ENCODE measurements at places on chromosomes 5 and 9. TPM values are rescaled to one million over a fixed set of nuclear protein-coding genes. Genes with fewer than 3 reads are reported as not detected.

The CENPK gene
- 2.8 TPM for total RNA-seq

The NR5A1 gene
- total RNA-seq: not detected

The HABP4 gene
- total RNA-seq: 17.7 TPM

The WWC1 gene
- total RNA-seq: 4.7 TPM

The LCN1 gene
- not detected for total RNA-seq

The CEL gene
- not detected for total RNA-seq

The CDH12 gene
- not detected for total RNA-seq

The SIT1 gene
- not detected for total RNA-seq

The ANXA1 gene
- total RNA-seq: 589 TPM

The PRELID1 gene
- 145 TPM for total RNA-seq

The DOK3 gene
- total RNA-seq: 2.2 TPM

The CORO2A gene
- total RNA-seq: 0.44 TPM

The QRFP gene
- total RNA-seq: not detected

The FOXD4 gene
- 0.22 TPM for total RNA-seq

The PCDHAC1 gene
- total RNA-seq: not detected

The SELENOP gene
- total RNA-seq: 4.7 TPM

The BRD8 gene
- total RNA-seq: 46.7 TPM

The MARVELD2 gene
- total RNA-seq: 1.1 TPM

The NEUROG1 gene
- not detected for total RNA-seq

The C9 gene
- 0.44 TPM for total RNA-seq

The SLC25A2 gene
- 0.44 TPM for total RNA-seq

The LRRC26 gene
- not detected for total RNA-seq

The FST gene
- 70.2 TPM for total RNA-seq

The PPP2CA gene
- total RNA-seq: 110 TPM

The SPATA31A3 gene
- total RNA-seq: not detected

The AIF1L gene
- 0.22 TPM for total RNA-seq

The SPATA31A1 gene
- total RNA-seq: not detected

The GABRB2 gene
- total RNA-seq: under 0.01 TPM

The DOCK2 gene
- 3.5 TPM for total RNA-seq

The GAS1 gene
- 10.3 TPM for total RNA-seq

The OR1Q1 gene
- total RNA-seq: not detected

The MLANA gene
- not detected for total RNA-seq

The PCDHA1 gene
- not detected for total RNA-seq

The TRIM36 gene
- total RNA-seq: 1.8 TPM

The MXD3 gene
- 1.8 TPM for total RNA-seq

The FRMD3 gene
- total RNA-seq: under 0.01 TPM

The FAM120AOS gene
- total RNA-seq: 41.9 TPM

The ADAMTS2 gene
- total RNA-seq: 8.1 TPM
